Left ventricle myocardium inferior (tissue), 1 donor: ENCODE measurements at places on chromosomes 1 and 21. TPM values are rescaled to one million over a fixed set of nuclear protein-coding genes. Genes with fewer than 3 reads are reported as not detected.

DNA sequence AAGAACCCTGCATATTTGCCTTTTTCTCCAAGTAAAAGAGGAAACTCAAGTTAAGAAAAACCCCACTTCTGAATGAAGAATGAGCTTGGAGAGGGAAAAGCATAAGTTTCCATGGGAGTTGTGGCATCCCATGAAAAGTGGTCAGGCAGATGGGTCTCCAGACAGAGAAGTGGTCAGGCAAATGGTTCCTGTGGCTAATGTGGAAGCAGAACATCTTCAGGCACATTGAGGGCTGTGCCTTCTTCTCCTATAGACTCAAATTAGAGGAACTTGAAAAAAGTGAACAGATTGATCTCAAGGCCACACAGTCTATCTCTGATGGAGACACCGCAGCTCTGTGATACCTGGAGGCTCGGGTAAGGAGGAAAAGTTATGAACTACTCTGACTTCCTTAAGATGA is 55.7 kb upstream of the KIRREL1 start:
- no peak overlapping the region for H3K27ac ChIP-seq
- no peak for DNase-seq
- peaks cover 15% of the 10 kb centered on the region for H3K27me3 ChIP-seq
- H3K36me3 ChIP-seq: no peaks in the 10 kb centered on the region
- H3K4me3 ChIP-seq: no peak overlapping the region

Gene HSD11B1
- total RNA-seq: 4.1 TPM

- no peak overlapping the region for H3K4me3 ChIP-seq
- H3K4me1 ChIP-seq: peaks cover 20% of the 10 kb centered on the region
- no peaks in the 10 kb centered on the region for H3K27me3 ChIP-seq
- no peaks in the 10 kb centered on the region for H3K36me3 ChIP-seq
- DNase-seq: no peak
These were observed 69.0 kb downstream of the HHAT start for GRCh38 chr1:210397681-210398080.

DNA sequence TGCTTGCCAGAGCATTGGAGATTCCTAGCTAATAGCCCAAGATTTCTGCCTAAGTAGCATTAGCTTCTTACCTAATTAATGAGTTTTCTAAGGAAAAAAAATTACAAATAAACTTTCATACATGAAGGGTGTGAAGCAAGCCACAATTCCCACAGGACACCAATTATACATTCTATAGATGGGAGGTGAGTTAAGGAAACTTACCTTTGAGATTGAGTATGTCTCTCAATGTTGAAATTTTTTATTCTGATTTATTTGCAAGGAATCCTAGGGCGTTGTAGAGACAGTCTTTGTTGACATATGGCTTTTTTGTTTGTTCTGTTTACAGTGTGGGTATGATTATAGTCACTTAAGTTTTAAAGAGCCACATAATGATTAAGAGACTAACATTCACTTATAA is 313.0 kb downstream of the RYR2 start:
- H3K27ac ChIP-seq: no peak overlapping the region
- no peaks in the 10 kb centered on the region for H3K36me3 ChIP-seq
- no peak overlapping the region for H3K4me3 ChIP-seq
- no peak for DNase-seq
- no peaks in the 10 kb centered on the region for H3K27me3 ChIP-seq

GRCh38 chr1:30900486-30900885 is 8.1 kb downstream of the SDC3 start:
- H3K4me3 ChIP-seq: no peak overlapping the region
- H3K4me1 ChIP-seq: peaks cover 38% of the 10 kb centered on the region
- DNase-seq: no peak
- H3K36me3 ChIP-seq: no peaks in the 10 kb centered on the region
- no peaks in the 10 kb centered on the region for H3K27me3 ChIP-seq

GRCh38 chr1:228282329-228283042 is 74.6 kb downstream of the OBSCN start:
- H3K27me3 ChIP-seq: no peaks in the 10 kb centered on the region
- DNase-seq: no peak
- no peak overlapping the region for H3K4me3 ChIP-seq
- no peaks in the 10 kb centered on the region for H3K4me1 ChIP-seq
- H3K36me3 ChIP-seq: peaks cover 92% of the 10 kb centered on the region

GRCh38 chr1:46289976-46290375 is 13.4 kb downstream of the LRRC41 start:
- DNase-seq: no peak
- no peak overlapping the region for H3K27ac ChIP-seq
- H3K4me3 ChIP-seq: no peak overlapping the region
- H3K4me1 ChIP-seq: peaks cover 3% of the 10 kb centered on the region
- peaks cover 70% of the 10 kb centered on the region for H3K36me3 ChIP-seq

- no peaks in the 10 kb centered on the region for H3K36me3 ChIP-seq
- H3K27ac ChIP-seq: no peak overlapping the region
- no peaks in the 10 kb centered on the region for H3K4me1 ChIP-seq
- peaks cover 26% of the 10 kb centered on the region for H3K27me3 ChIP-seq
These were observed 339.8 kb downstream of the PRDM2 start for GRCh38 chr1:14039582-14040430.
